Amniotic stem cell (primary cell): ENCODE measurements at places on chromosomes 1 and 21.

DNA sequence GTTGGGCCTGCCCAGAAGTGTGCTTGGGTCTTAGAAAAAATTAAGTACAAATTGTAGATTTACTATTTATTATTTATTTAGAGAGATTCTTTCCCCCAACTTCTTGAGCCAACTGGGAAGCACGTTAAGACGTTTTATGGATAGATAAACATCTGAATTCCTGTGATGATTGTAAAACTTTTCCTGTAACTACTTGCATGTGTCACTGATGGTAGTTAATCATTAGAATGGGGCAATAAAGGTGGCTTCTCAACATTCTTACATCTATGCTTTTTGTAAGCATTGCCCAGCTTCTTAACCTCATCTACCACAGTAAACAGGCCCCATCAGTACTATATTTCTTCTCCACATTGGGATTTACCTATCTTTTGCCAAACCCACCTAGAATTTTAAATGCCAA is 559.8 kb downstream of the LMO4 start:
- DNase-seq, result no peak

DNA sequence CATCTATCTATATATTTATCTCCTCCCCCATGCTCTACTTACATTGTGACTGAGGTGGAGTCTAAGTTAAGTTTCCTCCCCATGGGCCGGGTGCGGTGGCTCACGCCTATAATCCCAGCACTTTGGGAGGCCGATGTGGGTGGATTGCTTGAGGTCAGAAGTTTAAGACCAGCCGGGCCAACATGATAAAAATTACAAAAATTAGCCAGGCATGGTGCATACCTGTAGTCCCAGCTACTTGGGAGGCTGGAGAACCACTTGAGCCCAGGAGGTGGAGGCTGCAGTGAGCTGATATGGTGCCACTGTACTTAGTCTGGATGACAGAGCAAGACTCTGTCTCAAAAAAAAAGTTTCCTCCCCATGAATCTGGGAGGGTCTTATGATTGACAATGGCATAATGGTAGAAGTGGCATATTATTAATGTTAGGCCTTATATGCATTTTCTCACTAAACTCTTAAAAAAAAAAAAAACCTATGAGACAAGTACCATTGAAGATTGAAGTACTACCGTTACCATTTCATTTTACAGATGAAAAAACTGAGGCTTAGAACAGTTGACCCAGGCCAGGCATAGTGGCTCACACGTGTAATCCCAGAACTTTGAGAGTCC is 11.2 kb downstream of the F11R start:
- no peak for DNase-seq

DNA sequence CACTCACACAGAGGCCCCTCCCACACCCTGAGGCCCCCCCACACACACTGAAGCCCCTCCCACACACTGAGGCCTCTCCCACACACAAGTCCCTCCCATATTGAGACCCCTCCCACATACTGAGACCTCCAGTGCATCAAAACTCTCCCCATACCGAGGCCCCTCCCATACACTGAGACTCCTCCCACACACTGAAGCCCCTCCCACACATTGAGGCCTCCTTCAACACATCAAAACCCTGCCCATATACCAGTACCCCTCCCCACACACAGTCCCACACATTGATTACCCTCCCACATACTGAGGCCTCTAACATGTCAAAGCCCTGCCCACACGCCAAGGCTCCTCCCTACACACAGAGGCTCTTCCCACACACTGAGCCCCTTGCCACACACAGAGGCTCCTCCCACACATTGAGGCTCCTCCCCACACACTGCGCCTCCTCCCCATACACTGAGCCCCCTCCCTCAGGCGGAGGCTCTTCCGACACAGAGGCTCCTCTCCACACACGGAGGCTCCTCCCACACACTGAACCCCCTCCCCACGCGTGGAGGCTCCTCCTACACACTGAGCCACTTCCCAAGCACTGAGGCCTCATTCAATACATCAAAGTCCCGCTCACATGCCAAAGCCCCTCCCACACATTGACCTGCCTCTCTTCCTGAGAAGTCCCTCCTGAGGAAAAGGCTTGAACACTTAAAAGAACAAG is 392.3 kb downstream of the CAMTA1 start:
- DNase-seq, result no peak

DNA sequence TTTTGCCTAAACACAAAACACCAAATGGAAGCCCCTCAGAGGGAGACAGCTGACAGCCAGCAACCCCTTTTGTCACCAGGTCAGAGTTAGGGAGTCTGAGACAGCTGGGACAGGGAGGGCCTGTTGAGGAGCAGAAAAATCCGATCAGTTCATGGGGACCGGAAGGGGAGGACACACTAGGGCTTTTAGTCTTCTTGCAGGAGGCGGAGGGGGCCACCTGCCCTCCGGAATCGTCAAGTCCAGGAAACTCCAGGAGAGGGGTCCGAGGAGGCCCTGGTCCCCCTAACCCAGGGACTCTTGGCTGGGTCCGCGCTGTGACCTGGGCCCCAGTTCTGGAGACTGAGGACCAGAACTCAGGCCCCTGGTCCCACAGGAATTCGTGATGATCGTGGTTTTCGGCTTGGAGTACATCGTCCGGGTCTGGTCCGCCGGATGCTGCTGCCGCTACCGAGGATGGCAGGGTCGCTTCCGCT is 34.2 kb downstream of the KCNQ4 start:
- no peak for DNase-seq
